NCI-H2029 treated with DMSO at 0.1 percent for 48 hours (cell line): ENCODE measurements at places on chromosomes 1 and 21.

- no peak for DNase-seq
Measured at GRCh38 chr1:154975409-154976059, 1.1 kb downstream of the CKS1B start.

DNA sequence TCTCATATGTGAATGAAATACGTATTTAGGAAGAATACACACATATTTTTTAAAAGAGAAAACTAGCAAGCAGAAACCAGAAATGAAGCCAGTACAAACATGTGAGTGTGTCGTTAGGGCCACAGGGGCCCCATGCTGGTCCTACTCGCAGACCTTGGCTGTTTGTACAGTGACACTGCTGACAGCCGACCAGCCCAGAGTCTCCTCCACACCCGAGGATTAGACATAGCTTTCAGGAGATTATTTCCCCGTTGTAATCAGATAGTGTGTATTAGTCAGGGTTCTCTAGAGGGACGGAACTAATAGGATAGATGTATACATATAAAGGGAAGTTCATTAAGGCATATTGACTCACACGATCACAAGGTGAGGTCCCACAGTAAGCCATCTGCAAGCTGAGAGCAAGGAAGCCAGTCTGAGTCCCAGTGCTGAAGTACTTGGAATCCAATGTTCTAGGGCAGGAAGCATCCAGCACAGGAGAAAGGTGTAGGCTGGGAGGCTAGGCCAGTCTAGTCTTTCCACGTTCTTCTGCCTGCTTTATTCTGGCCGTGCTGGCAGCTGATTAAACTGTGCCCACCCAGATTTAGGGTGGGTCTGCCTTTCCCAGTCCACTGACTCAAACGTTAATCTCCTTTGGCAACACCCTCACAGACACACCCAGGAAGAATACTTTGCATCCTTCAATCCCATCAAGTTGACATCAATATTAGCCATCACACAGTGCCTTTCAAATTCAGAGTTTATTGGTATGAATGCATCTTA, 51.2 kb downstream of the DIP2A start:
- no peak for DNase-seq

- no peak for DNase-seq
Measured at GRCh38 chr1:207959141-207959825, 48.4 kb upstream of the CD34 start.

DNA sequence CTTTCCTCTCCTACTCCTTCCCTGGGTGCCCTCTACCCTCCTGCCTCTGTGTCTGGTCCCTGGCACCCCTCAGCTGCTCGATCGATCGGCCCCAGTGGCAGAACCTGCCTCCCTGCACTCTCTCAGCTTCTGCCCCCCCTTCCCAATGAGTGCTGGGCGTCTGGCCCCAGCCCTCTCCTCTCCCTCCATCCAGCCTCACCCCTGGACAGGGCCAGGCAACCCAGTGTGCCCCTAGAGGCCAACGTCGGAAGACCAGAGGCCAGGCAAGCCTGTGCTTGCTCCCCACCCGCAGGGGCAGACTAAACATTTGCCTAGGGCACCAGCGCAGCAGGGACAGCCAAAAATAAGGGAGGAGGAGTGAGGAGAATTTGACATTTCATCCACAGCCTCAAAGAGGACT, 43.5 kb downstream of the LGR6 start:
- DNase-seq = no peak

GRCh38 chr1:220879076-220879508, at the start of gene HLX:
HLX (plus strand) TSS chr1:220879443; CDS start chr1:220879858, 415 bp downstream.
- DNase-seq = no peak

DNA sequence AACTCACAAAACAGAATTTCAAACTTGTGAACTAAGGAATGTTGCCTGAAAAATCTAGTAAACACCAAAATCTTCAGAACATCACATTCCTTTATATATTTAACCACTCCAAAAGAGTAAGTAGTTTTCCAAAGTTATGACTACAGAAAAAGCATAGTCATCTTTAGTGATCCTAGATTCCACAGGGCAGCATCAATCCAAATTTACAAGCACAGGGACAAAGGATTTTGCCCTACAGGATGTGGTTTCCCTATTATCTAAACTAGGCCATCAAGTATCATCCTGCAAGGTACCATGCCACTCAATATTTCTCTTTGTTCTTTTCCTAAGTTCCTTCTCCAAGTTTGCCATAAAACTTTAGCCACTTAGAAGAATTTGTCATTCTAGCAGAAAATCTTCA, 33.0 kb downstream of the COP1 start:
- no peak for DNase-seq

DNA sequence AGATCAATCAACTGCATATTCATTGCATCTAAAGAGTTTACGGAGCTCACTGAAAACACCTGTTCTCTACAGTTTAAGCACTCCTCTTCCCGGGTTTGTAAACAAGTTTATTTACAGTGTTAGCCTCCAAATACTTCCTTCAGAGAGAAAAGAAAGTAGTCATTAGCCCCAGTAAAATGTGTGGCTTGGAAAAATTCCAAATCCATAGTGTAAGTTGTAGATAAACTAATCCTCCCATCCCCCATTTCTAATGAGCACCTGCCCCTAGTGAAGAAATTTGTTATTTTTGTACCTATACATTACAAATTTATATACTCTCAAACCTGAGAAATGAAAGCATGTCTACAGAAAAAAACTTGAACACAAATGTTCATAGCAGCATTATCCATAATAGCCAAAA, 21.9 kb downstream of the PUM1 start:
- no peak for DNase-seq

DNA sequence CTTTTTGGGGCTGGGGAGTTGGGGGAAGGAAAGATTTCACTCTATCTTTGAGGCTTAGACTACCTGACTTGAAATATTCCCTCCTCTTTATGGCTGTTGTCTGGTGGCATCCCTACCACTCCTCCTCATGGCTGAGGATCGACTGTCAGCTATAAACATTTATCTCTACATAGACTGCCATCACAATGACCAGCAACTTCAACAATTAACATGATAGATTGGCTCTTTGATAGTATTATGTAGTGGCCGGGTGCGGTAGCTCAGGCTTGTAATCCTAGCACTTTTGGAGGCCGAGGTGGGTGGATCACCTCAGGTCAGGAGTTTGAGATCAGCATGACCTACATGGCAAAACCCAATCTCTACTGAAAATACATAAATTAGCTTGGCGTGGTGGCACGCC, 72.4 kb downstream of the GABPA start:
- DNase-seq = no peak

GRCh38 chr1:209048941-209049669, 534.4 kb upstream of the CAMK1G start:
- no peak for DNase-seq

DNA sequence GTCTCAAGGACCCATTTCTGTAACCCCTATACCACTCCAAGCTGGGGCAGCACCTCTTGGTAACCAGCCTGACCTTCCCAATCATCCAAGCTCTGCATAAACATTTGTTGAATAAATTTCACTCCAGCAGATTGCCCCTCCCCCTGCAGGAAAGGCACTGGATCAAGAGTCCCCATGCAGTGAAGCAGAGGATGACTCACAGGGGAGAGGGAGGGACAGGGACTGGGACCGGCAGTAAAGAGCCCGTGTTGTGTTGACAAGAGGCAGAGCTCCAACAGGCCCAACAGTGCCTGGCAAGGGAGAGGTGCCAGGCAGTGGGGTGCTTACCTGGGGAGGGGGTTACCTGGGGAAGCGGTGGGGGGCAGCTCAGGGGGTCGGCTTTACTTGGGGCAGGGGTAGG, 32.3 kb downstream of the SLC9A1 start:
- peak; percentile 29 for DNase-seq

DNA sequence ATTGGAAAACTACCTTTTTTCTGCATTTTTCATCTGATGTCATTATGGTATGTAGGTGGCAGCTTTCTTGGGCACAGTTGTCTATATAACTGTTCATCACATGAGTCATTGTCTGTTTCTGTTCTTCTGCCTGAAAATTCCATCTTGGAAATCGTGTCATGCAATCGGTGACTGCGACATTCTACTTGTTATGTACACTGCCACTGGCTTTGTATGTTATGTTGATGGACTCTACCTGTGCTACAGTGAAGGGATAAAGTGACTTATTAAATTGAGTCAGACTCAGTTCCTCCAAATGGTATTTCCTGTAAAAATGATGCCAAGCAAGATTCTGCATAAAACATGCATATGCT, 8.6 kb downstream of the SMAP2 start:
- DNase-seq = no peak

- DNase-seq = no peak
Measured at GRCh38 chr1:210072896-210073504, 135.0 kb downstream of the SYT14 start.

- no peak for DNase-seq
Measured at GRCh38 chr1:29956349-29957030, 720.2 kb downstream of the PTPRU start.

DNA sequence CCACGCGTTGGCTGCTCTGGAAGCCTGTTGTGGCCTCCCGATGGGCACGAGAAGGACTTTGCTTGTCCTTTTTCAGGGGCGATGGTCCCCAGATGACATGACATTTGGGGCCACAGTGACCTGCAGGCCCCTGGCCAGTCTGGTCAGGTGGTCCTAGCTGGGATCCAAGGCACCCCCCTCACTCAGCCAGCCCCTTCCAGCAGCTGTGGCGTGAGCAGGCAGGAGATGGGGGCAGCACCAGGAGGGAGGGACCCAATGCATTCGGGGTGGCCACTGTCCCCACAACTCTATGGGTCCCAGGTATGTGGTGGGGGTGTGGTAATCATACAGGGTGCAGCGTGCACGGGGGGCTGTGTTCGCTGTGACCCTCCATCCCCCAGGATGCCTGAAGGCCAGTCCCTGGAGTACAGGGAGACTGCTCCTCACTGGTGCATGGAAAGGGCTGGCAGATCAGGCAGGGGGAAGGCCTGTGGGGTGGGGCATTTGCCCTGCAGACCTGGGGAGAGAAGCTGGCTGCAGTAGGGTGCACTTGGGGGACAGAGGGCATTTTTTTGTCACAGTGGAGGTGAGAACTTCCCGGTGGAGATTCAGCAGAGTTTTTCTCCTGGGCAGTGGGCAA, 31.7 kb downstream of the WNT3A start:
- DNase-seq = no peak

GRCh38 chr1:27161594-27161993, 6.7 kb upstream of the SLC9A1 start:
- DNase-seq = no peak

GRCh38 chr1:2801535-2802291, at the start of gene TTC34:
TTC34 (minus strand) TSS chr1:2801693; CDS start chr1:2800827, 866 bp downstream.
- no peak for DNase-seq

GRCh38 chr1:235639226-235640205, 10.1 kb downstream of the GNG4 start:
- DNase-seq = no peak

DNA sequence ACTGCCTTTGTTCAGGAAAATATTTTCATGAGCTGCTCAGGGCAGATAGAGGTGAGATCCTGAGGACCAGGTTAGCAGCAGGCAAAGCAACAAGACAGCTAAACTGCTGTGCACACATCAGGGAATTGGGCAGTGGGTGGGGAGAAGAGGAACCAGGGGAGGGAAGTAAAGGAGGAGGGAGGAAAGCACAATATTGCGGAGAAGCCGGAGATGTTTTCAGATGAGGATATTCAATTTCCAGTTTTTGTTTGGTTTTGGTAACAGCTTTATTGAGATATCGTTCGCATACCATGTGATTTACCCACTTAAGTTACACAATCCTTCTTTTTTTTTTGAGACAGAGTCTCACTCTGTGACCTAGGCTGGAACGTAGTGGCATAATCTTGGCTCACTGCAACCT, 34.5 kb downstream of the EPHA10 start:
- no peak for DNase-seq

DNA sequence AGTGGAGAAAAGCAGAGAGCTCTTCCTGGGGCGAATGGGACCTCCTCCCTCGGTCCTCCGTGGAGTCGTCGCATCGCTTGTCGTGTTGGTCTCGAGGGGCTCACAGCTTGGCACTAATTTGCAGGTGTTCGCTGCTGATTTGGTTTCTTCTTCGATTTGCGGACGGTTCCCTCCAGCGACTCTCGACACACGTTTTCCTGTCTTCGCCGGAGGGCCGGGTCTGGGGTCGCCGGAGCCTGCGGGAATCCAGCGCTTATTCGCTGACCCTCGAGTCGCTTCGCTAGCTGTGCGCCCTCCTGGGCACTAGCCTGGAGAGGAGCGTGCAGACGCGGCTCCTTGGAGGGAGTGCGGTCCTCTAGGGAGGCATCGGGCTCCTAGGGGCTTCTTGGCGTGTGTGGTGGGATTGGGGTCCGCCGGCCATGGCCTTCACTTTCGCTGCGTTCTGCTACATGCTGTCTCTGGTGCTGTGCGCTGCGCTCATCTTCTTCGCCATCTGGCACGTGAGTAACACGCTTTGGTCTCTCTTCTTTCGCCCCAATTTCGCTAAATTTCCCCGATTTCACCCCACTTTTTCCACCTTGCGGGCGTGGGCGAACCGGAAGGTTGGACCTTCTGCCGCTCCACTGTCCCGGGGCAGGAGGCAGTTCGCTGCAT, 766 bp downstream of the CNIH3 start:
- no peak for DNase-seq

- DNase-seq = no peak
Measured at GRCh38 chr1:116426401-116426800, 53.4 kb downstream of the ATP1A1 start.

- DNase-seq = no peak
Measured at GRCh38 chr1:222079566-222079965, 337.7 kb upstream of the DUSP10 start.

DNA sequence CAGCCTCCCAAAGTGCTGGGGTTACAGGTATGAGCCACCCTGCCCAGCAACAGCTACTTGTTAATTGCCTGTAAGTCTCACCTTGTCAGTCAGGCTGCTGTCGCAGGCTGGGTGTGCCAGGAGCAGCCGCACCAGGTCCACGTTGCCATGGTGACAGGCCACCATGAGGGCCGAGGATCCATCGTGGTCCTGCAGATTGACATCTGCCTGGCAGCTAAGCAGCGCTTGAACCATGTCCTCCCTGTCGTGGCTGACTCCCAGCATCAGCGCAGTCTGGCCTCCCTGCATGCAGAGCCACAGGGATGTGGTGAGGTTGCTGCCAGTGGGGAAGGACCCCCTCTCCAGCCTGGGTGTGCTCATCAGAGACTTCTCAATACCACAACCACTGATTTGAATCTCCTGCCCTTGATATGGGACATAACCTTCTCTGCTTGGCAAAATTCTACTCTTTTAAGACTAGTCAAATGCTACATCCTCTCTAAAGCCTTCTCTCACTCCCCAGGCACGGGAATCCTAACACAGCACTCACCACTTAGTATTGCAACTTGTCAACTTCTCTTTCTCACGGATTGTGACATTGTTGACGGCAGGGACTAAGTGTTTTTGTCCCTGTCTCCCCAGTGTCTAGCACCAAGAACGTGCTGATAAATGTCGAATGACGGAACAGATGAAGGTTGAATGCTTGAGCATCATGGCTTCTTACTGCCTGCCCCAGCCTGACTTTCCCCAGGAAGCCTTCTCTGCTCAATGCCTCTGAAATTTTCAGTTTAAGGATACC, 52.9 kb downstream of the L1TD1 start:
- DNase-seq = no peak

GRCh38 chr1:213821175-213821942, 166.4 kb upstream of the PROX1 start:
- no peak for DNase-seq

- no peak for DNase-seq
Measured at GRCh38 chr1:217562229-217562878, 68.5 kb downstream of the GPATCH2 start.

GRCh38 chr1:101178341-101178687, 58.5 kb upstream of the S1PR1 start:
- DNase-seq = no peak
